ENCODE measurements at places on chromosomes 6 and 20. TPM values are rescaled to one million over a fixed set of nuclear protein-coding genes. Genes with fewer than 3 reads are reported as not detected.

The BEND6 gene
- total RNA-seq: not detected

The OLIG3 gene
- total RNA-seq: not detected

The RPRD1B gene
- 35.5 TPM for total RNA-seq

The ADGRF1 gene
- not detected for total RNA-seq

The LY6G6F gene
- not detected for total RNA-seq

Measured in skeletal muscle tissue (tissue), 5 donors.